ENCODE measurements at places on chromosomes 2 and 18.

GRCh38 chr2:237167038-237167437 is 81.3 kb downstream of the COPS8 start:
- DNase-seq: no peak

GRCh38 chr18:73947180-73947921 is 200.3 kb downstream of the FBXO15 start:
- DNase-seq: no peak

DNA sequence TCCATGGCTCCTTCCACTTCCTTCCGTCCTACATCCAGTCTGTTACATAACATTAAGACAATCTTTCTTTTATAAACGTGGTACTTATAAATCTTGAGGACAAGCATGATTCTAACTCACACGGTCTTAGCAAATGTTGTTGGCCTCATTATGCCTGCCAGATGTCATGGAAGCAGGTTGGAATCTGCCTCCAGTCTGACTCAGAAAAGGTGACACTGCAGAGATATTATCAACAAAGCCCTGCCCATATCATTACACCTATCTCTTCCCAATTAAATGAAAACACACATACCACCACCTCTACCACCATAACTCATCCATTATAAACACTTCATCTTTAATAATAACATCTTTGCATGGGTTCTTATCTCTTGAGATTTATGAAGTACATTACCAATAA is 334.7 kb upstream of the CHAC2 start:
- DNase-seq: no peak

DNA sequence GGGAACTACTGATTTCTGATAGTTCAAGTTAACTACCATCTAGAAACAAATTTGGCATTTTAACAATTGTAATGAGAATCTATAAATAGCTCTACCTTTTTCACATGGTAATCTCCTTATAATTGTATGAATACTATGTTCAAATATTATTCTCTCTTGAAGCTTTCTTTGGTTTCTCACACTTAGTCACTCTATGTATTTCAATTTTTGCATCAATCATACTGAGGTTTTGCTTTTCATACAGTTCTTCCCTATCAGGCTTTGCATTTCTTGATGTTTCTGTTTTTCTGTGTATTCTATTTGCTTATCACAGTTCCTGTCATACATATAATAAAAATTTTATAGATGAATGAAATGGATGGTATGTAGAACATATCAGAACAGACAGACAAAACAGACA is 16.0 kb downstream of the VPS54 start:
- no peak for DNase-seq

- DNase-seq: no peak
Observed at GRCh38 chr18:63097178-63097577, 222.4 kb downstream of the BCL2 start.

DNA sequence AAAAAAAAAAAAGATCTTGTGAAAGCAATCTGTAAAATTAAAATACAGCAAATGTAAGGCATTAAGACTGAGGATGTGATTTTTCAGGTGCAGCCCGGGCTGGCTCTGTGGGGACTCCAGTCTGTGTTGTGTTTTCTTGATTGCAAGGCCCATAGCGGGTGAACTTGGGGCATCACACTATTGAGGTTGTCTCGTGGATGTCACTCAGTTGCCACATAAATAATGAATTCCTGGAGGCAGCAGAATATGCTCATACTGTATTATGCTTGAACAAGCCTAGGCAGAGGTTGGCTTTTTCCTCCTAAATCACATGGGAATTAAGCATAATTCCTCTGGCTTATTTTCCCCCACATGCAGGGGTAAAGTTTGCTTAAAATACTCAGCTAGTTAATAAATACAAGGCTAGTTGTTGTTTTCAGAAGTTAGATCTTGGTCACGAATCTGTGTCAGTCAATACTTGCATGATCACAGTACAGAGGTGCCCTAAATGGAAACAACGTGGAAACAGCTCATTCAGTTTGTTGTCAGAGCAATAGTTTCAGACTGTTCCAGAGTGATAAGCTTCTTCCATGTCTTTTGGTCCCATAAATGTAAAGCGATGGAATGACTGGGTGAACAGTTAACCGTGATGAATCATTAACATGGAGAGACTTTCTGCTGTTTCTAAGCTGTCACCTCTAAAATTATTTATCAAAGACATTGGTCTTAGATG is 16.4 kb downstream of the GEMIN6 start:
- no peak for DNase-seq

- no peak for DNase-seq
Observed at GRCh38 chr2:238130696-238131628, 7.5 kb upstream of the KLHL30 start.

- no peak for DNase-seq
Observed at GRCh38 chr2:223863491-223863890, 26.1 kb upstream of the AP1S3 start.

DNA sequence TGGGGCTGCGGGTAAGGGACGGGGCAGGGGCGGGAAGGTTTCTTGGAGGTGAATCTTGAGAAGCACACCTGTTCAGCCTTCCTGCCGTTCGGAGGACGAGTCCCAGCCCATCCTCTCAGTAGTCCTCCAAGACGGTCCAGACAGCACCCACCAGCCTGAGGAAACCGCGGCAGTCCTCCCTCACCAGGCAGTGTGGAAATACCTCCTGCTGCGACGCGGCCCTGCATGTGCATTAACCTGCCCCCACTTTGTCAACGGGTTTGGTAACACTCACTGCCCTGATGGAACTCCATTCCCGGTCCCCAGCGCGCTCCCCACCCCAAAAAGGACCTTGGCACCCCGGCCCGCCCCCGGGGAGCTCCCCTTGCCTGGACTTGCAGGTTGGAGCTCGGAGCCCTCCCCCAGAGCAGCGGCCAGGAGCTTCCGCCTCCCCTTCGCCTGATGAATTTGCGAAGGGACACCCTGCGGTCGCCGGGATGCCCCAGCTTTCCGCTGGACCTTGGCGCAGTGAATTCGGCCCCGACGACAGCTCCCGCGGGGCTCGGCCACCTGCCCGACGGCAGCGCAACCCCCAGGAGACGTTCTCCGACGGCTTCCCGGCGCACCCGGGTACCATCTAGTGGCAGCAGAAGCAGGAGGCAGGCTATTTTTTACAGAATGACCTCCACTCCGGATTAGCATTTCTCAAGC is 31.5 kb downstream of the ACVR1C start:
- DNase-seq: peak; percentile 29

DNA sequence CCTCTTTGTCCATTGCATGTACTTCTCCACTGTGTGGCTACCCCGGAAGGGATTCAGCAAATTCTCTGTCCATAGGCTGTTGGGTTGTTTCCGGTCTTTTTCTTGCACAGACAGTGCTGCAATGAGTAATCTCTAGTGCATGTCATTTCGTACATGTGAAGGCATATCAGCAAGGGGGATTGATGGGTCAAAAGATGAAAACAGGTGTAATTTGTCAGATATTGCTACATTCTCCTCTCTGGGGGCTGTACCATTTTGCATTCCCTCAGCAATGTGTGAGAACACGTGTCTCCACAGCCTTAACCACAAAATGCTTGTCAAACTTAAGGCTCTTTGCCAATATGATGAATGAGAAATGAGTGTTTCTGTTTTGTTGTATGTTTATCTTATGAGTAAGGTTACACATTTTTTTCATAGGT is 60.5 kb downstream of the KLHL29 start:
- DNase-seq: no peak

- no peak for DNase-seq
Observed at GRCh38 chr2:221195829-221196228, 376.3 kb downstream of the EPHA4 start.

GRCh38 chr2:178177066-178177679 is 17.1 kb upstream of the OSBPL6 start:
- DNase-seq: no peak

DNA sequence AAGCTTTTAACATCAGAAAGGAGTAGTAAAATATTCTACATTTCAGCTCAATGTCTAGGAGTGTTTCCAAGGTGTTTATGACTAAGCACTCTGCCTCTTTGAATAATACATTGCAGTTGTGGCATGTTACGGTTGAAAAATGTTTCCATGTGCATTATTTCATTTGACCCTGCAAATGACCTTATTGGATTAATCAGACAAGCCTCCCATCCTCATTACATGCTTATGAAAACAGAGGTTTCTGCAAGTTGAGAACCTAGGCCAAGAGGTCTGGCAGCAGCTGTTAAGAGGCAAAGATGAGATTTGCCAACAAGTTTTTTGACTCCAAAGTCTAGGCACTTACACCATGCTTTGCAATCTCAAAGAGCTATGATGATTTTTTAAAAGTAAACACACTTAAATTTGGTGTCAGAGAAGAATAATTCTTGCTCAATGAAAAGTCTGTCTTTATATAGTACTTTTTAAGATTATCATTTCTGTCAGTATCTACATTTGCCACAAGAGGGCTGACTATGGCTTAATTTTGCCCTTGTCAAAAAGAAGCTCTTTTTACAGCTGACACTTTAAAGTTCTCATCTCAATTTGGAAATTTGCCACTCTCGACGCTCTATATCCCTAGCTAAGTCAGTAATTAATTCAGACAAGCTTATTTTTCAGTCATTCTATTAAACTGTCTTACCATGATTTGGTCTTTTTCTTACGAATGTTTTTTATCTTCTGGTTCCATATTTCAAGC is 260.6 kb downstream of the PAX3 start:
- no peak for DNase-seq

GRCh38 chr2:239193925-239194677 is 206.7 kb downstream of the HDAC4 start:
- DNase-seq: no peak

DNA sequence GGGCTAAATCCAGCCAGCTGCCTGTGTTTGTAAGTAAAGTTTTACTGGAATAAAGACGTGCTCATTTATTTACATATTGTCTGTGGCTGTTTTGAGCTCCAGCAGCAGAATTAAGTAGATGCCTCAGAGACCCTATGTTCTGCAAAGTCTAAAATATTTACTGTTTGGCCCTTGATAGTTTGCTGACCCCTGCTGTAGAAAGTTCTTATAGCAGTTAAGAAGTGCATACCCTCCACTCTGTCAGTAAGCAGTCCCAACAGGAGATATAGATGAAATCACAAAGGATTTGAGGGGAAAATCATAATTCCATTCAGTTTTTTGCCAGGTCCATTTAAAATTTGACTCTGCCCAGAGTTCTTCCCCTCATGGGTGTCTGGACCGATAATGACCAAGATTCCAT is 50.1 kb upstream of the ITM2C start:
- no peak for DNase-seq

GRCh38 chr2:26541401-26542193 is 63.7 kb upstream of the OTOF start:
- DNase-seq: no peak

GRCh38 chr18:52730972-52731619 is 391.1 kb downstream of the DCC start:
- no peak for DNase-seq

DNA sequence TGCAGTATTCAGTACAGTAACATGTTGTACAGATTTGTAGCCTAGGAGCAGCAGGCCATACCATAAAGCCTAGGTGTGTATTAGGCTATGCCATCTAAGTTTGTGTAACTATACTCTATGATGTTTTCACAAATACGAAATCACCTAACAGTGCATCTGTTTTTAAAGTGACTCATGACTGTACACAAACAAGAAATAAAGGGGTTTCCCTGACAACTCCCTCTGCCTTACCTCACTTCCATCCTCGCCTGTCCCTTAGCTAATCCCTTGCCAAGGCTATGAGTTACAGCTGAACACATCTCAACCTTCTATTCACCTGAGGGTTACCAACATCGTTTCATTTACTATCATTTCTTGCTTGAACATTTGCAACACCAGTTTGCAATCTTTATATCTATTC is 78.6 kb upstream of the RPRM start:
- no peak for DNase-seq

- peak; percentile 83 for DNase-seq
Observed at GRCh38 chr2:43169099-43169945, 57.1 kb downstream of the ZFP36L2 start.

DNA sequence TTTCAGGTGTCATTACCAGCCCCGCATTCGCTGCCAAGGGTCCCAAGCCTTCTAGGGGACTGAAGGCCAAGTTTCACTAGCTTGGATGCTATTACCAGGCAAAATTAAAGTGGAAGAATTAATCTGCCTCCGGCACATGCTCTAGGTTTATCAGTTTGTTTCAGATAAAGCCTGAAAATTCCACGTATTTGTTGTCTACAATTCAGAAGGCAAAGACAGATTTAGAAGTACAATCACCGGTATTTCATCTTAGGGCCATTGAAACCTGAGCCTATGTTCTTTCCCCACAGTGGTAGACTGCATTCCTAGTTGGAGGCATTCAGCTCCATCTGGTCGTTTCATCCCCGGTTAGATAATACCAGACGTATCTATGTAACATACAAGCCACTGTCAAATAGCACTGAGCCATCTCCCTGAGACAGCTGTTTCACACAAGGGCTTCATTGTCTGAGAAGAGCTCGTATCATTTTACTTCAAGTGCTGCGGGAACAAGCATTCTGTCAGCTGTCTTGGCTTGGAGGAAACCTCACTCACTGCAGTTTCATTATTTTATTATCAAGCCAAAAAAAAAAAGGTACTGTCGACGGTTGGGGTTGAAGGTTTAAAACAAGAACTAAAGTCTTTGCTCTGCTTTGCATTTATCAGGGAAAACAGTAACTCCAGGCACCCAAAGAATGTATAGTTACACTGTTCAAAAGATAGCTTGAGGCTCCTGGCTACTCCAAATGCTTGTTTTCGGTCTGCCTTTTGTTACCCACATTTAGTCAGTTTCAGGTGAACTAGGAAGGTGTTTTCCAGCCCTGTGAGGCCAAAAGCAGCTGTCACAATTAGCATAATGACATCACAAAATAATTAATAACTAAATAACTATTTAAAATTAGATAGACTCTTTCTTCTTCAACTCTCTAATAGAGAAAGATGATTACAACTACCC is 76.7 kb downstream of the TGIF1 start:
- no peak for DNase-seq

GRCh38 chr2:78202986-78203670 is 681.0 kb upstream of the LRRTM4 start:
- no peak for DNase-seq

DNA sequence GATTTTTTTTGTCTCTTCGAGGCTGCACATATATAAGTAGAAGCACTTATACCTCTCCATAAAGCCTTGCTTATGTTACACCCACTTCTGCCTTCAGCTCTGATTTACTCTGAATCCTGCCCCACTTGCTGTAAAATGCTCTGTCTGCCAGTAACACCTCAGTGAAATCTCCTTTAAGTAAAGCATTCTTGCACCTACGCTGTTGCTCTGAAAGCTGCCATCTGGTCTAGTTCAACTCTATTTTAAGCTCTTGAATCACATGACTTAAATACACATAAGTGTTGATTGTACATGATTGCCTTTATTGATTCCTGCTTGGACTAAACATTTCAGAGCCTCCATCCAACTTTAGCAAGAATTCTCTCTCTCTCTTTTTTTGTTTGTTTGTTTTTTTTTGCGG is 609.0 kb upstream of the CELF4 start:
- no peak for DNase-seq

- no peak for DNase-seq
Observed at GRCh38 chr2:26938399-26939118, 31.9 kb upstream of the MAPRE3 start.

- DNase-seq: no peak
Observed at GRCh38 chr18:7812431-7813063, 245.4 kb downstream of the PTPRM start.

GRCh38 chr18:4058179-4058578 is 396.9 kb downstream of the DLGAP1 start:
- DNase-seq: no peak
